Nucleus accumbens (tissue), 56 donors: ENCODE measurements at places on chromosomes 13 and 19.

- DNase-seq = no peak
Observed at GRCh38 chr13:24215732-24216131, 55.2 kb downstream of the SPATA13 start.

DNA sequence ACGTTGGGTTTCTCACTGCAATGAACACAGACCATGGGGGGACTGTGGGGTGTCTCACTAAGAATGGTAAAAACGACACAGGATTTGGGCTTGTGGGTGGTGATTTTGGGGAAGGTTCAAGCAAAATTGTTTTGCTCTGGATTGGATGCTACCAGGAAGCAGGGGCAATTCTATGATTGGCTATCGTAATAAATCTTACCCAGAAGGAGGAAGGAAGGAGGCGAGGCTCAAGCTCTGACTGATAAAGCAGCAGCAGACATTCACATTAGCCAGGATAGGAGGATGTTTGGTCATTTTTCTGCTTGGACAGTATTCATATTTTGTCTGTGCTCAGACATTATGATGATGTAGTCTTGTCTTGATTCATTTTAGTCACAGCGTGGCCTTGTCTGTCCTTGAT is 1.5 kb downstream of the ZNF576 start:
- no peak for DNase-seq

- no peak for DNase-seq
Observed at GRCh38 chr13:97257228-97257755, 35.2 kb downstream of the MBNL2 start.

DNA sequence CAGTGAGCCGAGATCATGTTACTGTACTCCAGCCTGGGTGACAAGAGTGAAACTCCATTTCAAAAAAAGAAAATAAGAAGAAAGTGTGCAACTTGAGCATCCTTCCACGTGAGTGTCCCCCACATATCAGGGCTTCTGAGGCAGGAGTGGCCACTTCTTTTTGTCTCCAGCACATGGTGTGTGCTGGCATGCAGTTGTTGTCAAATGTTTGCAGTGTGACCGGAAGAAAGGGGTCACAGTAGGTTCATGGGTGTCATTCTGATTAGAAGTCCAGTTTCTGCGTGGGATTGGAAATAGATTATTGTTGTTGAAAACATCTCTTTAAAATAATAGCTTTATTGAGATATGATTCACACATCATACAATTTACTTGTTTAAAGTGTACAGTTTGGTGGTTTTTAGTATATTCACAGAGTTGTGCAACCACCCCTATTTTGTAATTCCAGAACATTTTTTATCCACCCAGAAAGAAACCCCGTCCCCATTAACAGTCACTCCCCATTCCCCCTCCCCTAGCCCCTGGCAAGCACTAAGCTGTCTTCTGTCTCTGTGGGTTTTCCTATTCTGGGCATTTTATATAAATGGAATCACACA is 2.2 kb downstream of the CRTC1 start:
- DNase-seq = no peak
